ENCODE measurements at places on chromosomes 5 and 9.

DNA sequence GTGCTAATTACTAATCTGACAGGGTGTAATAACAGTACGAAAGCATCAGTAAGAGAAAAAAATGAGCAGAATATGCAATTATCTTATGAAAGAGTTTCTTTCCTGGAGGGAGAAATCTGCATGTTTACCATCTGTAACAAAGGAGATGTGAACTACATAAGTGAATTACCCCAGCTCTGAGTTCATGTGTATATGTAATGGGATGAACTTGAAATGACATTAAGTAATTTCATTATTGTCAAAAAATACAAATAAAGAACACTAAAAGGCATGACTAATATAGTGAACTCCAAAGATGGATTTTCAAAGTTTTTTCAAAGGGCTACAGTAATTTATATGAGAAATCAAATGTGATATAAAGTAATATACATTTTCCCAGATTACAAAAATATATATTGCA is 944.0 kb downstream of the MAT2B start:
- DNase-seq = no peak

DNA sequence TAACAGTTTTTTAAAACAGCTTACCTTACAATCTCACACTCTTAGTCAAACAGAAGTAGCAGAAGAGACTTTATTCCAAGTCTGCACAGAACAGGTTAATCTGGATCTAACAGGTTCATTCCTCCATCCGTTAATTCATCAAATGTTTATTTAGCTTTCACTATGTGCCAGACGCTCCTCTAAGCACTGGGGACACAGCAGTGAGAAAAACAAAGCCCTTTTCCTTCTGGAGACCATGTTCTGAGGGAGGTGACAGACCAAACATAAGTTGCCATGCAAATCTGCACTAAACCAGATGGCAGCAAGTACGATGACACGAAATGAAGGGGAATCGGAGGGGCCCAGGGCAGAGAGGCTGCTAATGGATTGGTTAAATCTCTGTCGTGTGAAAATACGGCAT is 17.1 kb upstream of the GLIPR2 start:
- DNase-seq = no peak

GRCh38 chr5:157546456-157547100 is 29.0 kb downstream of the ADAM19 start:
- no peak for DNase-seq

DNA sequence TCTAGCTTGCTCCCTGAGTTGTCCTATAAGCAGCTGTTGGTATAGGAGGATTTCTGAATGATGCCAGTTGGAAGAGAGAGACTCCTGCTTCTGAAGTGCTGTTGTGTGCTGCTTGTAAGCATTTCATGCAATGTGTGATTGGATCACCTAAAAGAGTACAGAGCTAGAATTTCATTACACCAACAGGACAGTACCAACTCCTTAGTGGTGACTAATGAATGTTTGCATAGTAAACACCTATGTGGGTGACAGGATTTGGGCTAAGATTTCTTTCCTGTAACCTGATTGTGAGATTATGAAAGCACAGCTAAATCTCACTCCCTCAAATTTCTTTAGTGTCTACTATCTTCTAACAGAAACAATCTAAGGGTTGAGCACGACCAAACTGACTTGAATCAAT is 67.0 kb downstream of the GCNT1 start:
- no peak for DNase-seq

GRCh38 chr9:124567362-124567761 is 60.2 kb upstream of the NR5A1 start:
- DNase-seq = no peak

GRCh38 chr5:167767795-167768194 is 523.6 kb upstream of the WWC1 start:
- no peak for DNase-seq

GRCh38 chr5:17898766-17899165 is 264.5 kb downstream of the TAF11L14 start:
- DNase-seq = no peak

- no peak for DNase-seq
Observed at GRCh38 chr5:78615697-78616096, 32.9 kb downstream of the LHFPL2 start.

DNA sequence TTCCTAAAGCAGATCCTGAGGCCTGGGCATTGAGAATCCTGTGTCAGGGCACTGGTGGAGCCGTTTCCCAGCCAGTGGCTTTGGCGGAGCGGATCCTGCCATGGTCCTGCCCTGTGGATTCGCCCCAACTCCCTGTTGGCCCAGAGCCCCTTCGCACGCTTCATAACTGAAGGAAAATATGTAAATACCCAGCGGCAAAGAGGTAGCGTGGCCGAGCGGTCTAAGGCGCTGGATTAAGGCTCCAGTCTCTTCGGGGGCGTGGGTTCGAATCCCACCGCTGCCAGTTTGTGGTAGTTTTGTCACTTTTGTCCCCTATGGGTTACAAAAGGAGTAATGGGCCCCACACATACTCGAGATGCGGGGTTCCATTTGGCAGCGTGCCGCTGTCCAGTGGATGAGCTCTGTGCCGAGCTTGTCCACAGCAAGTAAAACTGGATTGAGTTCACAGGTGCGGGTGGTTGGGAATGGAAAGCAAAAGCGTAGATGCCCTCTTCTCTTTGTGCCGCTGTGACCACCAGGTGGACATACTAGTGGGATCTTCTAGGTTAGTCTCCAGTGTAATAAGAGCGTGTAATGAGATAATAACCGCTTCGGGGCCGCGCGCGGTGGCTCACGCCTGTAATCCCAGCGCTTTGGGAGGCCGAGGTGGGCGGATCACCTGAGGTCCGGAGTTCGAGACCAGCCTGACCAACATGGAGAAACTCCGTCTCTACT is 17.3 kb downstream of the TRIM7 start:
- no peak for DNase-seq

DNA sequence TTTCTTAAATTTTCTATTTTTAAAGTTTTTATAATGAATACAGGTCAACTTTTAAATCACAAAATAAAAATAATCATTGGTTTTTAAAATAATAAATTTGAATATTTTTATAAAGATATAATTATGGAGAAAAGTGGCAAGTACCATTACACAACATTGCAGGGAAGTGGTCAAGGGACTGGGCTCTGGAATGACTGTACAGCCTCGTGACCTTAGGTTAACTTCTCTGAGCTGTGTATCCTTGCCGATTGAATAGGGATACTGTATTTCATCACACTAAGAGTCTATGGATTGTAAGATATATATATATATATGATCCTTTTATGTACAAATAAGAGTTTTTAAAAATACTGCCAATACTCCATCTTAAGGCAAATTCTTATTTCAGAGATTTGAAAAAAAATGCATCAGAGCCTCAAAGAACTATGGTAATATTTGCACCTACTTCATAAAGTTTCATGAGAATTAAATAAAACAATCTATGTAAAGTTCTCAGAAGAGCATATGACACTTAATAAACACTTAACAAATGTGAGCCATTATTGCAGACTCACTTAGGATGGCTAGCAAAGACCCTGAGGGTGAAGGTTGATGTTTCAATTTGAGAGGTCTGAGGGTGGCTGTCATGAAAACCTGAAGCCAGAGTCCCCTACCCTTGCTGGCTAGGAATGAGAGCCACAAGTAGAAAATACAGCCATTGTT is 136.5 kb downstream of the CCDC192 start:
- no peak for DNase-seq

- no peak for DNase-seq
Observed at GRCh38 chr5:15483351-15484097, 16.5 kb upstream of the FBXL7 start.

GRCh38 chr9:115674091-115674490 is 479.5 kb upstream of the PAPPA start:
- DNase-seq = no peak

DNA sequence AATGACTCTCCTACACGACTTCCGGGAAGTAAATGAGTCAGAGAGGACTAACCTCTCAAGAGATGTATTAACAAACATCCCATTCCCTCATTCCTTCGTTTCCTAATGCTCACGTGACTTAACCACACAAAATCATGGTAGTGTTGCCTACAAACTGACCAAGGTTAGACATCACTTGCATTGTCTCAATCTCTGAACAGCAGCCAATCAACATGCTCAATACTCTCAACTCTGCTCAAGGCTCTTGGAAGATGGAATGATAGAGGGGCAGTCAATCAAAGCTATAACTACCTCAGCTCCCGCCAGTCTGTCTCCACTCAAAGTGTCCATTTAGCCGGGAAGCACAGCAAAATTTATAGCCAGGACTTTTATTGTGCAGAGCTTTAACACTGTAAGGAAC is 143.8 kb upstream of the PIK3R1 start:
- no peak for DNase-seq

DNA sequence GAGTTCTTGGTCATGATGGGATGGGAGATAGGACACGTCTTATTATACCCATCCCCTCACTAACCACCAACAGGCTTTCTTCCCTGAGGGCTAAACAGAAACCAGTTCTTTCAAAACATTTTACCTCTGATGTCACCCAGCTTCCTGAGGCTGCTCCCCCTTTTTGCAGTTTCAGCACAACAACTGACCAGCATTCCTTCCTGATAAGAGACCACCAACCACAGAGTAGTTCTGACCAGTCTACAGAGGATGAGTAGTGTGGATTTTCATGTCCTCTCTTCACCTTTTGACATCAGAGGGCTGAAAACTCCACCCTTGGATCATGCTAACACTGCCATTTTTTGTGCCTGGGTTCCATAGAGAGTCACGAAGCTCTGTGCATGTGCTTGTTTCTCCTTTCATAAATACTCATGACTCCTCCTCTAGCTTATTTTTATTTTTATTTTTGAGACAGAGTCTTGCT is 82.6 kb downstream of the OSTF1 start:
- DNase-seq = no peak

GRCh38 chr9:90458485-90458884 is 184.1 kb downstream of the DIRAS2 start:
- DNase-seq = no peak

- DNase-seq = no peak
Observed at GRCh38 chr5:73668486-73669111, 42.6 kb downstream of the ARHGEF28 start.

DNA sequence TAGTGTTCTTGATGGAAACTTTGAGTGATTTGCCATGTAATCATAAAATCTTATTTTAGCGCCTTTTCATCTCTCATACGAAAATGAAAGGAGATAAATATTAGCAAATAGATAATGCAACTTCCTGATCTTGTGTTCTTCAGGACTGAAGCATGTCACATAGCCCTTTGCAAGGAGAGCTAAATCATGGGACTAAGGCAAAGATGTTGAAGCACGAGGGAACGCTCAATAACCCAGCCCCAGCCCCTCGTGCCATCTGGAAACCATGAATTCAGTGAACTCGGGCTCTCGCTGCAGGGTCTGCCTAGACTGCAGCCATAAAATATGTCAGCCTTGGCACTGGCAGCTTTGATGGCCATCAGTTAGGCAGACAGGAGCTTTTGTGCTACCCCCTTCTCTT is 58.2 kb downstream of the F2RL2 start:
- no peak for DNase-seq

DNA sequence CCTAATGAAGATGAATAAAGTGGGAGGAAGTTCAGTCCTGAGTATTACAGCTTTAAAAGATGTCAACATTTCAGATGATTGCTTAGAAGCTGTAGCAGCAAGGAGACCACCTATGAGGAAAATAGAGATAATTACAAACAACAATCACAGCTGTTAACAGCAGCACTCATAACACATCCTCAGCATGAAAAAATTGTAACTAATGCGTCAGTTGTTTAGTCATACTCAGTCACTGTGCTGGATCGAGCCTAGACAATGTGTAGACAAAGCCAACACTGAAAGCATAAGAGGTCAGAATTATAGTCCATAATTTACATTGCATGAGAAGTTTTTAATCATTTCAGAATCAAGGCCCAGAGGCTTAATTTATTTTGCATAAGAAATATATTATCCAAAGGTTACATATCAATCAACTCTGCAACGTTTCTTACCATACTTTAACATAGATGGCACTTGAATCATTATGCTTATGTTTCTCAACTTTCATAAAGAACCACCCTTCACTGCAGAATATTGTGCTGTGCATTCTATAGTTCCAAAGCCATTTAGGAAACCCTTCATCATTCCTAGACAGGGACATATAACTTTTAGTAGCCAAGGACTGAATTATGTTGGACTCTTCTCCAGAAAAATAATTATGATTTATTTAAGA is 60.2 kb upstream of the HAPLN1 start:
- no peak for DNase-seq

DNA sequence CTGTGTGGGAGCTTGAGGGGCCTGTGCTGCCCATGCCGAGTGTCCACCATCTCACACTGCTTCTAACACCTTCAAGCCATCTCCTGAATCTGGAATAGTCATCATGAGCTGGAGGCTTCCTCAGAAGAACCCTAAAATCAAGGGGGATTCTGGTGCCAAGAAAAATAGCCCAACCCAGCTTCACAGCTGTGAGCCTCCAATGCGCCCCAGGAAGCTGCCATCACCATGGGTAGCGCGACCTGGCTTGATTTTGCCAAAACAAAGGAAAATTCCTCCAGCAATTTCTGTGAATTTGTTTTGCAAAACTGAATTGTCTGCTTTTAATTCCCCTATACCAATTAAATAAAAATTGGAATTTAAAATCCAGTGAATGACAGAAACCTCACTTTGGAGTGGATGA is 6.2 kb upstream of the TIFAB start:
- no peak for DNase-seq

- DNase-seq = no peak
Observed at GRCh38 chr9:93128011-93128714, 5.9 kb downstream of the NINJ1 start.

GRCh38 chr5:56088967-56089829 is 94.4 kb upstream of the IL6ST start:
- DNase-seq = no peak

GRCh38 chr9:113907282-113907681 is 31.2 kb downstream of the ZNF618 start:
- DNase-seq = no peak

- no peak for DNase-seq
Observed at GRCh38 chr9:22129633-22130032, 120.5 kb upstream of the CDKN2B start.

DNA sequence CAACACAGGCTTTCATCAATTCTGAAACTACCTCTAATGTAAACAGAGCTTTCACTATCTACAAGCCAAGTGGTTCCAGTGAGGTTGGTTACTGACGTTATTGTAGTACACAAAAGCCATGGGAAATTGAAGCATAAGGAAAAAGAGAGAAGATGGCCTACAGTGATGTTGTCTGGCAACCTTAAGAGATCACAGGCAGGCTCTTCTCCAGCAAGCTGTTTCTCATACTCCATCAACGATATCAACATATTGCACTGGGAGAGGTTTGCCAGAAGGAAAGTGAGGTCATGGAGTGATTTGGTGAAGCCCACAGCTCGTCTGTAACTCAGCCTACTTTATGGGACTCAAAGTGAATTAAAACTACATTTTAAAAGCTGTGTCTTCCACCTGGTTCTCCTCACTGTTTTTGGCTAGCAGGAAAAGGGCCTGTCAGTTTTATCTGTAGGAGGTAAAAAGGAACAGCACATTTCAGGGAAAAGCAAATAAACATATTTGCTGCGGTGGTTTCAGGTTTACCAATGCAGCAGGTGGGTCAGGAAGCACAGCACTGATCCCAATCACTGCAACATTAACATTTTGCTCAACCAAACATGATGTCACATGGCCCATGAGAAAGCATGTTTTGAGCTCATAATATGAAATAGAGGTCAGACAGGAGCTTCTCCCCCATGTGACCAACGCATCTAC is 72.9 kb downstream of the ARSB start:
- DNase-seq = no peak
